ENCODE measurements at places on chromosomes 16 and 17. TPM values are rescaled to one million over a fixed set of nuclear protein-coding genes. Genes with fewer than 3 reads are reported as not detected.

DNA sequence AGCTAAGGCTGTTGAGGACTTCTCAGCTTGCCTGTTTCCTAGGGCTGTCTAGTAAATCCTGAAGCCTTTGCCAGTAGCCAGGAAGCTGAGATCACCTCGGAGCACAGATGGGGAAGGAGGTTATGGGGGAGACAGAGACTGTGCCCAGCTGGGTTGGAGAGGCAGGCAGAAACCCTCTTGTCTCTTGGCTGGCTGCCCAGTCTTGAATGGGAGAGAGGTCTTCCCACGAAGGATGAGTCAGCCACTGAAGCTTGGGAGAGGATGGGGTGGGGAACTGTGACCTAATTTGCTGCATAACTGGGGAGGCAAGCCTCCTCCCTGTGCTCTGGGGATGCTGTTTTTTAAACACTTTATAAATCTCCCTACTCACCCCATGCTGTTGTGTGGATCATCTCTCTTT is 69.8 kb downstream of the SHISA9 start:
- H3K4me3 ChIP-seq = no peak overlapping the region
- no peaks in the 10 kb centered on the region for H3K4me1 ChIP-seq
- no peaks in the 10 kb centered on the region for H3K27me3 ChIP-seq
- no peak for DNase-seq

The ARL17B gene
- 17.2 TPM for total RNA-seq

DNA sequence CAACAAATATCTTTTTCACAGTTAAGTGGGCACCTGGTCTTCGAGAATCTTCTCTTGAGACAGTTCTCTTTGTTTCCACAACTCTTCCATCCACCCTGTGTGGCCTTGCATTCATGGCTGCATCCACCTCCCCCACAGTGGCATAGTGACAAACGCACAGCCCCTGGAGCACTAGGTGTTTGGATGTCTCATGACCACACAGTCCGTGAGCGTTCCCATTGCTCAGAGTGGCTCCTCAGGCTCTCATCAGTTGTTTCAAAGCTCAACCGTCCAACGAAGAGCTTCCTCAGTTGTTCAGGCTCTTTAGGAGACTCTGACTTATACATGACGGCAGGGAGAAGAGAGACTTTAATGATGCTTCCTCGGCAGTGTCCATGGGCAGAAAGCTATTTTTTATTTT is 191.6 kb downstream of the CDRT15L2 start:
- no peak overlapping the region for H3K27ac ChIP-seq
- no peaks in the 10 kb centered on the region for H3K4me1 ChIP-seq
- no peak for DNase-seq
- H3K4me3 ChIP-seq = no peak overlapping the region

GRCh38 chr17:28807925-28808634 is 34.5 kb downstream of the FAM222B start:
- H3K27ac ChIP-seq = peak overlapping the region; percentile 13
- peaks cover 18% of the 10 kb centered on the region for H3K4me1 ChIP-seq
- H3K27me3 ChIP-seq = no peaks in the 10 kb centered on the region

DNA sequence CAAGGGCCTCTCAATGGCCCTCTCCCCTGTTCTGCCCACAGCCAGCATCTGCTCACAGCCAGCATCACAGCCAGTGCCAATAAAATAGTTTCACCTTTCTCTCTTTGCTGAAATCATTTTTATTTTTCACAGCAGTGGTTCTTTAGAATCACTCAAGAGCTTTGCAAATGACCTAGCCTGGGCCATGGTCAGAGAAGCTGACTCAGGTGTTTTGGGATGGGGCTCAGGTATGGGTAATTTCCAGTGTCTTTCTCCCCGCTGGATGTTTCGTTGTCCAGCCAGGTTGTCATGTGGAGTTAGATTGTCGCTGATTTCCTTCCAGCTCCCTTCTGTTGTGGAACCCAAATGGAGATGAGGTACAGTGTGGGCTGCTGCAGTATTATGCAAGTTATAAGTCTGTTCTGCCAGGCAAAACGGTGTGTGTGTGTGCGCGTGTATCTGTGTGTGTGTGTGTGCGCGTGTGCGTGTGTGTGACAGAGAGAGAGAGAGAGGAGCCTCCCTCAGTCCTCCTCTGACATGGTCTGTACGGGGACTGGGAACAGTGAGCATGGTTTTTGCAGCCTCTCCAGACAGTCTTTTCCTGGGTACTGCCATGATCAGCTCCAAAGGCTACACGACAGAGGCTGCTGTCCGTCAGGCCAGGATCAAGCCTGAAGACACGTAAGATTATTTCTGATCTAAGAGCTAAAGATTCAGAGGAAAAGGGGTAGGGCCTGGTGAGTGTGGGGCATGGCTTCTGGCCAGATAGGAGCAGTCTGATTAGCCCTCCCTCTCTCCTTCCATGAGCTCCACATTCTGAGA is 1.4 kb upstream of the PMP22 start:
- peaks cover 2% of the 10 kb centered on the region for H3K27me3 ChIP-seq
- H3K4me1 ChIP-seq = no peaks in the 10 kb centered on the region
- no peak for DNase-seq
- H3K4me3 ChIP-seq = no peak overlapping the region
- no peak overlapping the region for H3K27ac ChIP-seq
- H3K36me3 ChIP-seq = no peaks in the 10 kb centered on the region

DNA sequence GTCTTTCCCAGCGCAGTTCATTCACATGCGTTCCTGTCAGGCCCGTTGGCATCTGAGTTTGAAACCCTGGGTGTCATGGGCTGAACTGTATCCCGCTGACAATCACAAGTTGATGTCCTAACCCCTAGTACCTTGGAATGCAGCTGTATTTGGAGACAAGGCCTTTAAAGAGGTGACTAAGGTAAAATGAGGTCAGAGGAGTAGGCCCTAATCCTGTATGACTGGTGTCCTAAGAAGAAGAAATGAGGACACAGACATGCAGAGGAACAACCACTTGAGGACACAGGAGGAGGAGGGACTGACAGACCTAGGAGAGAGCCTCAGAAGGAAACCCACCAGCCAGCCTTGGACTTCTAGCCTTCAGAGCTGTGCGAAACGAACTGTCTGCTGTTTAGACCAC is 33.1 kb downstream of the TRPV2 start:
- peaks cover 4% of the 10 kb centered on the region for H3K4me1 ChIP-seq
- no peak for DNase-seq
- H3K27me3 ChIP-seq = no peaks in the 10 kb centered on the region
- H3K4me3 ChIP-seq = no peak overlapping the region
- H3K36me3 ChIP-seq = peaks cover 18% of the 10 kb centered on the region
- H3K27ac ChIP-seq = no peak overlapping the region

GRCh38 chr16:1124795-1125194 is 28.1 kb upstream of the CACNA1H start:
- no peak for DNase-seq
- H3K27ac ChIP-seq = no peak overlapping the region
- no peaks in the 10 kb centered on the region for H3K27me3 ChIP-seq
- no peaks in the 10 kb centered on the region for H3K36me3 ChIP-seq
- H3K4me3 ChIP-seq = no peak overlapping the region

DNA sequence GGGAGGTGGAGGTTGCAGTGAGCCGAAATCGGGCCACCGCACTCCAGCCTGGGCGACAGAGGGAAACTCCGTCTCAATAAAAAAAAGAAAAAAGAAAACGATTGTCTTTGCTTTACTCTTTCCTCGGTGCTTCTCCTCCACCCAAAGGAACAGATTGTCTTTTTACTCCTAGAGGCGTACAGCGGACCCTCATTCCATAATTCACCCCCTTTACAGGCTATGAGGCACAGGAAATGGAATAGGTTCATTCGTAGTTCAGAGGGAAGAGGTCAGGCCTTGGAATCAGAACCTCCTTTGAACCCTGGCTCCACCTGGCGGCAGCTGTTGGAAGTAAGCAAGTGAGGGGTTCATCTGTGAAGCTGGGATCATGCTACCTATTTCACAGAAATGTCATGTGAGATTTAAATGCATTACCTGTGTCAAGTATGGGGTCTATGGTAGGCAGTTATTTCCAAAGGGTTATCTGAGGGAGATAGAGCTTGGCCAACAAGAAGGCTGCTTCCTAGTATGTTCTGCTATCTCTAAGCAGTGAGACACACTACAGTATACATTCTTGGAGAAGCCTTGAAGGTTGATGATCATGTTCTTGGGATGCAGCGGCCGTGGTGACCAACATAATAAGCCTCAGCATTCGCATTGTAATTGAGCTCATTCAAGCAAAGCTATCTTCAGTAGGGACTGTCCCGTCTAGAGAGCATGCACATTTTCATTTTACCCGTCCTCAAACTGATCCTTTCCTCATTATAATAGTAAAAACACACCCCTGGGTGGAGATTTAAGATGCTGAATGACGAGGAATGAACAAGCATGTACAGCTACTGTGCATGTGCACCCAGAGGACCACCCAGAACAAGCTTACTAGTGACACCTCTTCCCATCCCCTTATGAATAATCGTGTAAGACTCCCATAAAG is 18.7 kb upstream of the ZNF689 start:
- H3K36me3 ChIP-seq = no peaks in the 10 kb centered on the region
- H3K27me3 ChIP-seq = no peaks in the 10 kb centered on the region
- no peak overlapping the region for H3K27ac ChIP-seq
- no peak overlapping the region for H3K4me3 ChIP-seq
- no peak for DNase-seq

Measured in GM12878 (cell line).